ENCODE measurements at places on chromosomes 5 and 9.

DNA sequence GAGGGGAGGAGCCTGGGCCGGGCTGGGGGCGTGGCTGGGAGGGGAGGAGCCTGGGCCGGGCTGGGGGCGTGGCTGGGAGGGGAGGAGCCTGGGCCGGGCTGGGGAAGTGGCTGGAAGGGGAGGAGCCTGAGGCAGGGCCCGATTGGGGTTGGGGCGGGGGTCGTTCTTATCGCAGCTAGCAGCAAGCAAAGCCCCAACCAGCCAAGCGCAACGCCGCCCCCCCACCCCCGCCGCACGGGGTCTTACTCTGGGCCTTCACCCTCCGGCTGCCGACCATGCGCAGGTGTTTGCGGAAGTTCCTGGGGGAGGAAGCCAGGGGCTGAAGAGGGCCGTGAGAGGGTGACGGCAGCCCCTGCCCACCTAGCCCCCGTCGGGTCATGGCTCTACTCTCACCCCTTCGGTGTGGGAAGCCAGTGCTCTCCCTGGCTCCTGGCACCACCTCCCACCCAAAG is 5.0 kb downstream of the NSMF start:
- DNase-seq: no peak

GRCh38 chr5:126837906-126838539 is 61.1 kb downstream of the LMNB1 start:
- DNase-seq: no peak

GRCh38 chr5:43061352-43062075 is 21.4 kb upstream of the ANXA2R start:
- DNase-seq: no peak

GRCh38 chr9:92895812-92896436 is 18.1 kb upstream of the ZNF484 start:
- no peak for DNase-seq

DNA sequence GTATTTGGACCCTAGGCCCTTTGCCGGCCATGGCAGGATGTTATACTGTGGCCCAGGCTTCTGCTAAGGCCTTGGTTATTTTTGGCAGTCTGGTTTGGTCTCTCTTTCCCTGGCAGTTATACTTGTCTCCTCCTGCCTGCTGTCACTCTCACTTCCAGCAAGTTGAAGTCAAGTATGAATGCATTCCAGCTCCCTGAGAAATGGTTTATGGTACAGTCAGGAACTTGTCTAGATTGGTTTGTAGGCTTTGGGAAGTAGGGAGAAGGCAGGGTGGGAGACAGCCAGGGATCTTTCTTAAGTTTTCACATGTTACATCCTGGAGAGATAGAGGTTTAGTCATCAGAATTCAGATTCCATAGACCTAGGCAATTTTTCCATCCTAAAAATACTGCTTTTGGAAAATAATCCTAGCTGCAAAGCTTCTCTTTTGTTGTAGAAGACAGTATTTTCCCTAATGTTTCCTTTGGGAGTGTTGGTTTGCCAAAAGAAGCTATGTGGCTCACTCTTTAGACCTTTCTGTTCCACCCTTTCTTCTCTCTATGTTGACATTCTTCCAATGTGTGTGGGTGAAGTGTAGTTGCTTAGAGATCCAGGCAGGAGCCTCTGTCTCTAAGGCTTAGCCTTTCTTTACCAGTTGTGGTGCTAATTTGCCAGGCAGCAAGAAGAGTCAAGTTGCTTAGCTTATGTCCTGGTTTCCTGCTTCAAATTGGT is 2.5 kb upstream of the KDM3B start:
- DNase-seq: no peak

GRCh38 chr9:93582115-93582514 is 5.7 kb downstream of the PHF2 start:
- no peak for DNase-seq

DNA sequence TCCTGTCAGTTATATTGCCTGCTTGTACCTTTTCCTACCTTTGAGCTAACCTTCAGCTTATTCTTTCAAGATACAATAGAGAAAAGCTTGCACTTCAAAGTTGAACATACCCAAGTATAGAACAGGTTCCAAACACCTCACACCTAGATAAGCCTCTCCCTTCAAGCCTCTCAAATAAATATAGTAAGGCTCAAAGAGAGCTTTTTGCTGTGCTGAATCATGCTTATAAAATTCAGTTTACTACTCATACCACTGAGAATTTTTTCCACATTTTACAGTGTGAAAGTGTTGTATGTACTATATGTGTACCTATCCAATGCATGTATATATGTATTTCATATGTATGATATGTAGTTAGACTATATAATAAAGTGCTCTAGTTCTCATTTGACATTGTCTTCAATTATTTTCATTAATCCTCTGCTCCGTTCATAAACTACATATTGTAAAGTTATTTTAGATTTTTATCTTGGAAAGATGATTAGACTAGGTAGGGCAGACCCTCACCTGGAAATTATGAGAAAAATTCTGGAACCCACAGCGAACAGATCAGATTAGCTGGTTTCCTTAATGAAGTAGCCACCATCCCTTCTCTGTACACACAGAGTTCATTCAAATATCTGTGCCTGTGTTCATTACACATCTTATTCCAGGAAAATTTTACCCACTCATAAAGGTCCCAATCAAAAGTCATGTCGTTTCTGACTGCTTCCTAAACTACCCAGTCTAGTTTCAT is 149.2 kb upstream of the RGMB start:
- no peak for DNase-seq

DNA sequence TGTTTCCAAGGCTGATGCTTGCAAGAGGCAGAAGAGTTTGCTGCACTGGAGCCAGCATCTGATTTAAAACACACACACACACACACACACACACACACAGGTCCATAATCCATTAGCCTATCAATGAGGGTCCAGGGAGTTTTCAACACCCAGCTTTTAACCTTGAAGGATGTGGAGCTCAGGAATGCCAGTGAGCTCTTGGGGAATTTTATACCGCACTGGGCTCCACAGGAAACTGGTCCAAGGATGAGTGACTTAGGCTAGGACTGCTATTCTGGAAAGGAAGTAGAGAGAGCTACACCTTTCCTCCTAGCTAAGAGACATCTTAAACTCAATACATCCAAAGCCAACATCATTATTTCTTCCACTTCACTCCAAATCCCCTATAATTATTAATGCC is 942 bp upstream of the NRG2 start:
- no peak for DNase-seq

GRCh38 chr9:126591083-126591482 is 22.6 kb upstream of the LMX1B start:
- DNase-seq: no peak

- no peak for DNase-seq
These were observed 205.5 kb upstream of the TARS1 start for GRCh38 chr5:33235304-33235703.

DNA sequence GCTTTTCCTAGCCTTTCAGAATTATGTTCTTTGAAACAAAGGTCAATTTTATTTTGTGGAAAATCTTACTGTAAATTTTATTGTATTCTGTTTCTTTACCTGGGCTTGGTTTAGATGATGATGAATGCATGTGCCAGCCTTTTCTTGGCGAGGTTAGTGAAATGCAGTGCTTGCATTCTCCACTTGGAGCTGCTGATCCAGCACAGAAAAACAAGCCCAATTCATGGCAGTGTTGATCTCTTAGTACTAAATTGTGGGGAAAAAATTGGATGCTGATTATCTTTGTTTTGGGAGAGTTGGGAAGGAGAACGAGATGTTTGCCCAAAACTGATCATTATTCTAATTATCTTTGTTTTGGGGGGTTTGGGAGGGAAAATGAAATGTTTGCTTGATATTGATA is 3.7 kb downstream of the HABP4 start:
- no peak for DNase-seq

GRCh38 chr9:37915911-37916470 is 12.1 kb upstream of the SLC25A51 start:
- no peak for DNase-seq
